ENCODE measurements at places on chromosomes 2 and 18.

- DNase-seq, result no peak
Observed at GRCh38 chr2:75320898-75321598, 121.7 kb upstream of the TACR1 start.

GRCh38 chr2:98126061-98126460, 39.1 kb downstream of the VWA3B start:
- no peak for DNase-seq

DNA sequence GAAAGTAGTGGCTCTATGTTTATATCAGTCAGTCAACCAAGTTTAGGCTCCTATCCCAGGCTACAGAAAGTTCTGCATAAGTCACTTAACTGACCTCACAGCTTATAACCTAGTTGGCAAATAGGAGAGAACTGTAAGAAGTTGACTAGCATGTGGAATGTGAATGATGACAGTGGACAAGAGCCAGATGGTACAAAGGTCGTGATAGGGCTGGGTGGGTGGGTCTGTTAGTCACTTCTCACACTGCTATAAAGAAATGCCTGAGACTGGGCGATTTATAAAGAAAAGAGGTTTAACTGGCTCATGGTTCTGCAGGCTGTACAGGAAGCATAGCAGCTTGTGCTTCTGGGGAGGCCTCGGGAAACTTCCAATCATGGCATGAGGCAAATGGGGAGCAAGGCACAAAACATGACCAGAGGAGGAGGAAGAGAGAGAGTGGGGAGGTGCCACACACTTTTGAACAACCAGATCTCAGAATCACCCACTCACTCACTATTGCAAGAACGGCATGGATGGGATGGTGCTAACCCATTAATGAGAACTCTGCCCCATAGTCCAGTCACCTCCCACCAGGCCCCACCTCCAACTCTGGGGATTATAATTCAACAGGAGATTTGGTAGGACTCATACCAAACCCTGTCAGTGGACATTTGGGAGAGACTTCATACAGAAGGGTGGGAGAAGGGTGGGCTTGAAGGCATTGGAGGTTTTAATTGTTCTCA, 68.8 kb downstream of the LTBP1 start:
- no peak for DNase-seq

- no peak for DNase-seq
Observed at GRCh38 chr2:23478933-23479683, 94.1 kb downstream of the KLHL29 start.

DNA sequence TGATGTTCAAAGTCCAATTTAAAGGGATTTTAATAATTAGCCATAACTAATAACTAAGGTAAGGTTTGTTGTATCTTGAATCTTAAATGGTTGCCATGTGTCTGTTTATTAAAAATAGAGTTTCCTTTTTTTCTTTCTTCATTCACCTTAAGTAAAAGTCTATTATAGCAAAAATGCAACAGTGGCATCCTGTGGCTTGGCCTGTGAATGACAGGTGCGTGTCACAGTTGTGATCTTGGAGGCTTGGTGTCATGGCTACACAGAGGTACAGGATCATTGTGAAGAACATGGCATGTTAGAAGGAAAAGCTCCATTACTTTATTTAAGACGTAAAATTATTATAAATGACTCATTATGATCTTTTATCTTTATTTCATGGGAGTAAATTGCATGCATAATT, 246.1 kb downstream of the BCL2 start:
- DNase-seq, result no peak

GRCh38 chr2:108212671-108213070, 27.1 kb upstream of the SULT1C3 start:
- DNase-seq, result no peak

- DNase-seq, result no peak
Observed at GRCh38 chr18:62876111-62876510, 160.8 kb downstream of the PHLPP1 start.

GRCh38 chr2:129857200-129857599, 122.3 kb upstream of the RAB6C start:
- DNase-seq, result no peak

- no peak for DNase-seq
Observed at GRCh38 chr2:42532397-42532796, 36.0 kb upstream of the MTA3 start.

DNA sequence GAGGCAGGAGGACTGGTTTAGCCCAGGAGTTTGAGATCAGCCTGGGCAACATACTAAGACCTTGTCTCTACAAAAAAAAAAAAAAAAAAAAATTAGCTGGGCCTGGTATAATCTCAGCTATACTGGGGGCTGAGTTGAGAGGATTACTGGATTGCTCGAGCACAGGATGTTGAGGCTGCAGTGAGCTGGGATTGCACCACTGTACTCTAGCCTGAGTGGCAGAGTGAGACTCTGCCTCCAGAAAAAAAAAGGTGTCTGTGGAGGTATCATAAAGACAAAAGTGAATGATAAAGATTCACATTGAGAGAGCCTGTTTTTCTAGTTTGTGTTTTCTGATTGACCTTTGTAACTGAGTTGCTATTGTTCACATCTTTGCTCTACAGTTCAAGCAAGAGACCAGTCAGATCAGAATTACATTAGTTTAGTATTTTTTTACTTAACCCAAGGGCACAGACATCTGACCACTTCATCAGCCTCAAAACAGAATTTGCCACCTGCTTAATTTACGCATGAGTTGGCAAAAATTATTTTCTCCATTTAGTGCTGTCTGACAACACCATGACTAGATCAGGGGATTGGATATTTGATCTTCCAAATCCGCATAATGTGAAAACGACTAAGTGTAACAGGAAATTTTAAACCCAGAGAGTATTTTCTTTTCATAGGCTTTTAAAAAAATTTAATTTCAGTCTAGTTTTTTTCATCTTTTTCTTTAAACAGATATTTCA, 271.0 kb downstream of the TGIF1 start:
- DNase-seq, result no peak

DNA sequence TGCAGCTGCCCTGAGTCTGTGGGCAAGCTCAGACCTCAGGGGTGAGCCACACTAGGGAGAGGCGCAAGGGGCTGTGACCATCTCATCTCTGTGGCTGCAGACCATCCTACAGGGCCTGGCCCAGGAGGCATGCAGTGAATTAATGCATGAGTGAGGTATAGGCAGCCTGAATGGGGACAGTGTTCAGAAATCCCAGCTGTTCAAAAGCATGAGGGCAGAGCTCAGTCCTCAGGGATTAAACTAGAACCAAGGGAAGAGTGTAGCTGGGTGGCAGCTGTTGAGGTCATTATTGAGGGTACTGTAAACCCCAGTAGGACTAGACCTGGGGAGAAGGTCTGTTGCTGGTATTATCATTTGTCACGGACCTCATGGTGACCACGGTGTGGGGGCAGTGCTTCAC, 17.0 kb downstream of the TMEM177 start:
- no peak for DNase-seq

- DNase-seq, result no peak
Observed at GRCh38 chr2:219490186-219490585, 8.5 kb upstream of the GMPPA start.

DNA sequence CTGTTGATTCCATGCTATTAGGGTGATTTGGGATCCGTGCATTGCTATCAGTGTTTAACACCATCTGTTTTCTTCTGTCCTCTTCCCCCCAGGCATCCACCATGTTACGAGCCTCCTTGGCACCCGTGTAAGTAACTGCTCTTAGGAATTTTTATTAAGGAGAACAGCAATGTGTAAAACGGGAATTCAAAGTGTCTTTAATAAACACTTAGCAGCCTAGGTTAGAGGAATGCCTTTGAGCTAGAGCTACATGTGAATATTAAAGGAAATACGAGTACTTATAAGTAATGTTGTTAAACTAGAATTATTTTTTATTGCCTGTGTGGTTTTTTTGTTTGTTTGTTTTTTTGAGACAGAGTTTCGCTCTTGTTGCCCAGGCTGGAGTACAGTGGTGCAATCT, 58.1 kb downstream of the ARMC9 start:
- no peak for DNase-seq

DNA sequence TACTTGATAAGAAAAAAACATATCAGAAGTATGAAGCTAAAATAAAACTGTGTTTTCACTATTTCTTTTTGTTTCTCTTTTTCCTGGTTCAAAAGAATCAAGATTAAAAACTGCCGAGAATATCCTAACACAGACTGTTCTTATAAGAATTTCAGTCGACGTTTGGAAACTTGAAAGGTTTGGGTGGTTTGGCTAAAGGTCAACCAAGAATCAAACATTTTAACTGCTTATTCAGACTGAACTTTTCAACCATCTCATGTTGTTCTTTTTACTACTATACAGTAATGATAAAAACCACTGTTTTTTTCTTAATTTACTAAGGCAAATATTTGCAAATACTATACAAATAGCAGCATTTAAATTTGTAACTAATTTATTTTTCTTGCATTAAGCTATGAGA, 308.5 kb upstream of the TFPI start:
- DNase-seq, result no peak

DNA sequence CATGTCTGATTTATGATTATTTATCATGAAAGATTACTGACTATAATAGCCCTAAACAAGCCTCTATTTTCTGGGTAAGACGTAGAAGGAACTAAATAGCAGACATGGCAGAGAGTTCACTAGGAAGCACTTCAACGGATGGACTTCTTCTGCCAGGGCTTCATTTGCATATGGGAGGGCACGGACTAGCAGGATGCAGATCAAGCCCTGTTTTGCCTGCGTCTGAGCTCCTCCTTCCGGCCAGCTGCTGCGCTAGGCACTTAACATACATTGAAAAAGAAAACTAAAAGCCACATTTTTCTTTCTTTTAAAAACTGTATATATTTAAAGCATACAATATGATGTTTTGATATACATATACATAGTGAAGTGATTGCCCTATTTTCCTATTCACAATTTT, 340.0 kb upstream of the MEX3C start:
- DNase-seq, result no peak

DNA sequence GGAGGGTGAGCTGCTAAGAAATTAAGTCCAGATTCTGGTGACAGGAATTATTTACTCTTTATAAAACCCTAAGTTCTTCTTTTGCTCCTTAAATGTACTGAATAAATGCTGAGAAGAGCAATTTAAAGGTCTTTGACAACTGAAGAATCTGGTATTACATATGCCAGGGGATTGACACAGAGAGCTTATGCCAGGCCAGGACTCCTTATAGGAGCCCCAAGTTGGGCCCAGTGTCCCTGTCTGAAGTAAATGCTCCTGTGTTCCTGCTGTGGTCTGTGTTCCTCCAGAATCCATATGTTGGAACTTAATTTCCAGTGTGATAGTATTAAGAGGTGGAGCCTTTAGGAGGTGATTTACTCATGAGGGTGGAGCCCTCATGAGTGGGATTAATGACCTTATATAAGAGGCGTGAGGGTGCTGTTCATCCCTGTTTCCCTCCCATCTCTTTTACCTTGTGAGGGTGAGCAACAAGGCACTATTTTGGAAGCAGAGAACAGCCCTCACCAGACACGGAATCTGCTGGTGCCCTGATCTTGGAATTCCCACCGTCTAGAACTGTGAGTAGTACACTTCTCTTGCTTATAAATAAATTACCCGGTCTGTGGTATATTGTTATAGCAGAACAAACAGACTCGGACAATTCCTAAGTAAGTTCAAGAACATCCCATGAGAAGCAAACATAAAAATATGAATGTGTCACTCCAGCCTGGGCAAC, 39.8 kb downstream of the LYPD6 start:
- no peak for DNase-seq

DNA sequence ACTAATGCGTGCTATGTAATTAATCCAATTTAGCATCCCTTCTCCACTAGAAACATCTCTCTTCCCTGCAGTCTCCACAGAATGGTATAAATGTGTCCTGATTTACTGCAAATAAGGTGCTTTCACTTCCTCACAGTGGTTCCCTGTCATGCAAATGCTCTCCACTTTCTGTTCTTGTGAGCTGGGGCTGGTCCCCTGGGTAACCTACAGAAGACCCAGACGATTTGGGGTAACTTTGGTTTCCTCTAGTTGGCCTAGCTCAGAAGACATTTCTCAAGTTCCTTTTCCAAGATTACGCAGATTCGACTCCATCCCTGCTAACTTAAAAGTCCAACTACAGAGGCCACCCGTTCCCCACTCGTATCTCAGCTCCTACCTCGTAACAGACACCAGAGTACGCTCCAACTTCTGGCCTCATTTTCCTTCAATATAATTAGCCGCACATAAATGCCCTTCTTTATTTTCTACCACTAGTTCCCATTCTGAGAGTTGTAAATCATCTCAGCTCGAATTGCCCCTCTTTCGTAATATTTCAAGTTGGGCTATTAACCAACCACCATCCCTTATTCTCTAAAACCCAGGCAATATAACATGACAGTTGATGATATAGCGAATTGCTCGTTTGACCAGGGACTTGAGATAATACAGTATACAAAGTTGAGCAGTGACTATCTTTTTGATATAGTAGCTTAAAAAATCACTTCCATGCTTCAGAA, 28.8 kb upstream of the NEDD4L start:
- DNase-seq, result no peak

- DNase-seq, result no peak
Observed at GRCh38 chr2:225122007-225122406, 79.7 kb upstream of the DOCK10 start.

DNA sequence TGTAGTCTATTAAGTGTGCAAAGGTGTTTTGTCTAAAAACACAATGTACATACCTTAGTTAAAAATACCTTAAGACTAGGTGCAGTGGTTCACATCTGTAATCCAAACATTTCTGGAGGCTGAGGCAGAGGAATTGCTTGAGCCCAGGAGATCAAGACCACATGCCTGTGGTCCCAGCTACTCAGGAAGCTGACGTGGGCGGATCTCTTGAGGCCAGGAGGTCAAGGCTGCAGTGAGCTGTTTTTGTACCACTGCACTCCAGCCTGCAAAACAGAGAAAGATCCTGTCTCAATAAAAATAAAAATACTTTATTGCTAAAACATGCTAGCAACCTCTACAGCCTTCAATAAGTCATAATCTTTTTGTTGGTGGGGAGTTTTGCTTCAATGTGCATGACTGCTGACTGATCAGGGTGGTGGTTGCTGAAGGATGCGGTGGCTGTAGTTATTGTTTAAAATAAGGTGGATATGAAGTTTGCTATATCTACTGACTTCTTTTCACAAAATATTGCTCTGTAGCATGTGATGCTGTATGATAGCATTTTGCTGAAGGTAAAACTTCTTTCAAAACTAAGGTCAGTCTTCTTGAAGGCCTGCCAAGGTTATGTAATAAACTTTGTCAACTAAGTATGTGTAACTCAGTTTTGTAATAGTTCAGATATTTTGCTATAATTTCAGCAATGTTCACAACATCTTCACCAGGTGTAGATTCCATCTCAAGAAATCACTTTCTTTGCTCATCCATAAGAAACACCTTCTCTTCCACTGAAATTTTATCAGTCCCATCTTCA, 1238.0 kb upstream of the NRXN1 start:
- DNase-seq, result no peak

- no peak for DNase-seq
Observed at GRCh38 chr18:62796216-62796621, 80.9 kb downstream of the PHLPP1 start.

GRCh38 chr2:12261986-12262680, 454.6 kb upstream of the TRIB2 start:
- no peak for DNase-seq

DNA sequence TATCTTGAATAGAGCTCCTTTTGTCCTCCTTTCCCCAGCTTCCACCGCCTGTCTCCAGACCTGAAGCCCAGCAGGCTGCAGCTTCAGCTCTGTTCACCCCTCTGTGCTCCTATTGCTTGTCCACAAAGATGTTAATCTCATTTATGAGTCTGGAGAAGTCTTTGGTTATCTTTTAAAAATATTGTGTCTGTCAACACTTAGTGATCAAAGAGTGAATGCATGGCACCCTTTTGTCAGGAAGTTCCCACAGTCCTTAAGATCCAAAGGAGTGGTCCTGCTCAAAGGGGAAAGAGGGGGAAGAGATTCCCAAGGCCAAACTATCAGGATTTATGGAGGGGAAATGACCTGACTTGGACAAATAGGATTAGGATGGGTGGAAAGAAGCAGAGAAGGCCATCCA, 118.9 kb downstream of the ACAA2 start:
- DNase-seq, result no peak
